Activated CD4-positive, alpha-beta memory T cell treated with anti-CD3 and anti-CD28 coated beads for 36 hours (primary cell): ENCODE measurements at places on chromosomes 7 and 10. TPM values are rescaled to one million over a fixed set of nuclear protein-coding genes. Genes with fewer than 3 reads are reported as not detected.

Gene HOXA10
- total RNA-seq: not detected

Gene SLC26A5
- total RNA-seq: not detected

Gene PITX3
- total RNA-seq: 1.4 TPM

Gene SUGCT
- total RNA-seq: 0.76 TPM

Gene FAM20C
- total RNA-seq: 0.45 TPM

Gene GLI3
- not detected for total RNA-seq

Gene AASS
- total RNA-seq: 2.0 TPM

Gene FOXP2
- not detected for total RNA-seq

Gene C7orf57
- 0.90 TPM for total RNA-seq

Gene RBP4
- total RNA-seq: not detected

Gene CNTNAP2
- total RNA-seq: not detected

Gene CALCR
- total RNA-seq: not detected

Gene ASZ1
- not detected for total RNA-seq
